ENCODE measurements at places on chromosomes 1 and 21.

DNA sequence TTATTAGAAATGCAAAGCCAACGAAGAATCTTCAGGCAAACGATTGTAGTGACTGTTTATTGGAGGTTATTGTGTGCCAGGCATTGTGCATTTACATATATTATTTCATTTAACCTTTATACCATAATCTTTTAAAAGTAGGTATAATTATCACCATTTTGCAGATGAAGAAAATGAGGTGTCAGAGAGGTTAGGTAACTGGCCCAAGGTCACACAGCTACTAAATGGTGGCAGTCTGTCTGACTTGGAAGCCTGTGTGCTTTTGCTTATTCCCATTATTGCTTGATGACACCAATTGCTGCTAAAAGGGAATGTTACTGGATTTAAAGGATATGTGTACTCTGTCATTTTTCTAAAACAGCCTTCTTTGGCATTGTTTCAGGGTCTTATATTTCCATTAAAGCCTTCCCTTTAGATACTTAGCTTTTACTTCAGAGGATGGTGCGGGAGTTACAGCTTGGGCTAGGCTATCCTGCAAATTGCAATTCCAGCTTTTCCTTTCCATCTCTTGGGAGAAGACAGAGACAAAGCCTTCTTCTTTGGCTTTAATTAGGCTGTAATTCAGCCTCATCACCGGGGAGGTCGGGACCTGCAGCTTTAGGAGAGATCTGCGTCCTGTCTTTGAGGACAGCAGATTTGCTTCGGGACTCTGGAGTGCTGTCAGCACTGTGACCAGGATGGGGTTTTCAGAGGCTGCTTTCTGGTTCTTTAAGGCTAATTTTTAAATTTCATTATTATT is 37.4 kb upstream of the ERRFI1 start:
- no peak for DNase-seq

GRCh38 chr1:74584185-74584584 is 71.8 kb upstream of the LRRC53 start:
- no peak for DNase-seq

DNA sequence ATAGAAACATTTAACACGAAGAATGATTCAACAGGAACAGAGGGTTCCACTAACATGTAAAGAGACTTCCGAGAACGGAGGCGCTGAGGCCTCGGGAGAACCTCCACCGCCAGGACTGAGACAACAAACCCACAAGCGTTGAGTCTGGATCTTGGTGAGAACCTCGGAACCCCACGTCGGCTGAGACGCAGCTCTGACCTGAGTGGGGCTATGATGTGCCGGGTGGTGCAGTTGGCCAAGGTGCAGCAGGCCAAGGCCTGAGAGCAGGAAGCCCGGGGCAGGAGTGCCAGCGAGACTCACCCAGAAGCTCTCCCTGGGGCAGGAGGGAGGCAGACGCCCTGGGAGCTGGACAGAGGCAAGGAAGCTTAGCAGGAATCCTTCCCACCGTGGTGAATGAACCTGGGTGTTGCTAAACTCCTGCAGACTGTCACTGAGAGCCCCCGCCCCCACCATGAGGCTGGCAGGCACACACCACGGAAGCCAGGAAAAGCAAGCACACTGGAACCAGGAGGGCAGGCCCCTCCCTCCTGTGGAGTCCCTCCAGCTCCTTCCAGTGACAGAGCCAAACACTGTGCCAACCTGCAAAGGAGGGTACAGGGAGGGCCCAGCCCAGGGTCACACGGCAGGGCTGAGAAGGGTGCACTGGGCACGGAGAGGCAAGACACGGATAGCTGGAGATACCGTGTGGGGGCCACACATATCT is 34.8 kb downstream of the WDR4 start:
- no peak for DNase-seq

GRCh38 chr1:205567716-205568115 is 63.2 kb downstream of the CDK18 start:
- DNase-seq, result no peak

- DNase-seq, result no peak
Measured at GRCh38 chr21:40117236-40117635, 250.0 kb downstream of the PCP4 start.

DNA sequence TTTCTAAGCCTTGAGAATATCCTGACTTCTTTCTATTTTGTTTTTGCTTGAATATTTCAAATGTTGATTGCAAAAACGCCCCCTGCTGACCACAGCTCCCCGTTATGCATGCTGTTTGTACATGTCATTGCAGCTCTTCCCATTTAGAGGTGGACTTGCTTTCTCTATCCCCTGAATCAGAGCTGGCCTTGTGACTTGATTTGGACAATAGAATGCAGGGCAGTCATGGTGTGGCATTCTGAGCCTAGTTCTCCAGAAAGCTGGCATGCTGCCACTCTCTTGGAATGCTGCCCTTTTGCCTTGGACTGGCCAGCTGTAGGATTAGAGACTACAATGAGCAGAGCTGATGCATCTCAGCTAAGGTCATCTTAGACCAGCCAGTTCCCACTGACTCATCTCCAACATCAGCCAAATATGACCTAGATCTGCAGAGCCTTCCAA is 1561.5 kb downstream of the MRPL39 start:
- DNase-seq, result no peak

DNA sequence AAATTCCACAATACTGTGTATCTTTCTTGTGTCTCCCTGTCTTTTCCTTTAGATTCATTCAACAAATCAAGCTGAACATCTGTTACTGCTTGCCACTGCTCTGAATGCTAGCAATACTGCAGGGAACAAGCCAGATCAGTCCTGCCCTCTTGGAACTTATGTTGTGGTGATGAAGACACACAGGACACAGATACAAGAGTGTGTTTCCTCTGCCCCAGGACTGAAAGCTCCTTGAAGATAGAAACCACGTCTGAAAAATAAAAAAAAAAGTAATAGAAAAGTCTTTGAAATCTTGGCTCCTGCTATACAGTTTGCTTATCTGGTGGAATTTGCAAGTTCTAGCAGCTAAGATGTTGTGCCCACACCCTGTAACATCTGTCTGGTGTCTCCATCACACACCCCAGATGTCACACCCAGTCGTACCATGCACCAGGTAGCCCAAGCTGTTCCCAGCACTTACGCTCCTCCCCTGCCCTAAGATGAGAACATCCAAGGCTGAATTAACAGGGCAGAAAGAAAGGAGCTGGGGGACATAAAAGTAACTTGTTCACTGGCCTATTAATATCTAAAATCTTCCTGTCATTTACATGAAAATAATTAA is 80.2 kb upstream of the GALNT2 start:
- no peak for DNase-seq
